ENCODE measurements at places on chromosomes 1 and 21.

DNA sequence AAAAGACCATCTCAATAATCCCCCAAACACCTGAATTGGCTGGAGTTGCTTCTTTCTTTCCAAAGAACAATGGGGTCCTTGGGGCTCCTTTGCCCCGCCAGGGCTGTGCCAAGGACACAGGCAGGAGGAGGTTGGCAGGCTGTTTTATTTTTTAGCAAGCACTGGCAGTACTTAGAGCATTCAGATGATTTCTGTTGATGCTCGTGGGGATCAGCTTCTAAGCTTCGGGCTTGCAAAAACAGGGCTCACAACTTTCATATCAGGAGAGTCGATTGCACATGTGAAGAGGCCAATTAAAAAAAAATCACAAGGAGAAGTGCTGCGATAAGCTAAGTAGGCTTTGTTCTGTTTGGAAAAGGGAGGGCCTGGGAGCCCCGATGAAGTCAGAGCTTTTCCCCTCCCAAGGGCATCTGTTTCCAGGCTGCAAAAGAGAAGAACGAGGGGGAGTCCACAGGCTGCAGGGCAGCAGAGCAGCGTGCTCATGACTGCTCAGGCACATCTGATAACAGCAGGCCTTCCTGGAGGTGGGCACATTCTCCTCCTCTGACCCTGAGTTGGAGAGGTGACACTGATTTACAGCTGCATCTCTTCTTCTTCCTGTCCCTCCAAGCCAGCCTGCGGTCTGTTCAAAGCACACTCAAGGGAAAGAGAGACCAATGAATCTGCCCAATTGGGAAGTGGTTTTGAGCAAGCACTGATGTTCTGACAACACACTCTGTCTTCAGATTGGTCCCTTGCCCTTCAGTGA is 27.3 kb upstream of the BCAR3 start:
- no peak for DNase-seq

GRCh38 chr1:63772201-63772600 is 1.6 kb upstream of the ROR1 start:
- DNase-seq, result no peak

DNA sequence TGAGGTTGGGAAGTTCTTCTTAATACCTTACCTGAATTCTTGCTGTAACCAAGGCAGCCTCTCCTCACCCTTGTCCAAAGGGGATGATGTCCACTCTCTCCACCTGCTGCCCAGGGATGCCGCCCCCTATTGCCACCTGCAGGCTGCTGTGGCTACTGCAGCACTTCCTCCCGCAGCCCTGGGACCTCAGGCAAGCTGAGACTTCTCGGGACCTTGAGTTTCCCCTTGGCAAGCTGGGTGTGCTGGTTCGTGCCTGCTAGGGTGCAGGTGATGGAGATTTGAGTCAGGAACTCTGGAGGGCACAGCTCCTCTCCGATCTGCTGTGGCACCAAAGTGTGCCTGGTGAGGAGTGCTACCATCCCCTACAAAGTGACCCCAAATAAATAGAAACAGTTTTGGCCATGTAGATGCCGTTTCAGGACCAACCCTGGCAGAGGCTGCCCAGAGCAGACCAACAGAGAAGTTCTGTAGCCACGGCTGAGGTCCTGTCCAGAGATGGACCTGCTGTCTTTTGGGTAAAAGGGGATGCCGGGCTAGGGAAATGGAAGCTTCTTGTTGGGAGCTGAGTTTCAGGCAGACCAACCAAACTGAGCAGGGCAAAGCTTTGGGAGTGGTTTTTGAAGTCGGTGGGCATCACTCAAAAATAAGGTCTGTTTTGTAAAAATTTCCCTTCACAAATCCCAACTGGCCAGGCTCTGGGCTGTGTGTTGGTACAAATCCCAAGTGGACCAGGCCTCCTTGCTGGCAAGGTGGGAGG is 31.7 kb downstream of the RUNX3 start:
- DNase-seq, result no peak

DNA sequence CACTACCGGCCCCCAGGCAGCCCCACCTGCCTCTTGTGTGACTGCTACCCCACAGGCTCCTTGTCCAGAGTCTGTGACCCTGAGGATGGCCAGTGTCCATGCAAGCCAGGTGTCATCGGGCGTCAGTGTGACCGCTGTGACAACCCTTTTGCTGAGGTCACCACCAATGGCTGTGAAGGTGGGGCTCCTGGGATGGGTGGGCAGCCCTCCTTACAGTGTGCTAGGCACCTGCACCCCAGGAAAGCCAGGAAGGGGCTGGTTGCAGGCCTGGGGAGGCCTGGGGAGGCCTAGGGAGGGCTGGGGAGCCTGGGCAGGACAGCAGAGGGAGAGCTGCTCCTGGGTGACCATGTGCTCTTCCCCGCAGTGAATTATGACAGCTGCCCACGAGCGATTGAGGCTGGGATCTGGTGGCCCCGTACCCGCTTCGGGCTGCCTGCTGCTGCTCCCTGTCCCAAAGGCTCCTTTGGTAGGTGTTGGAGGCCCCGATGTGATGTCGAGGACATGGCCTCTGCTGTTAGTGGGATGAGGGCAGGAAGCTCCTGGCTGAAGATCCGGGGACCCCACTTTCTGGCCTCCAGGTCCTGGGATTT is 16.5 kb downstream of the CELSR2 start:
- DNase-seq, result no peak

GRCh38 chr21:21816778-21817177 is 818.6 kb downstream of the NCAM2 start:
- DNase-seq, result no peak
